ENCODE measurements at places on chromosomes 13 and 19.
A peak's percentile ranks its signal among the peaks of the same experiment; 100 is the strongest.

DNA sequence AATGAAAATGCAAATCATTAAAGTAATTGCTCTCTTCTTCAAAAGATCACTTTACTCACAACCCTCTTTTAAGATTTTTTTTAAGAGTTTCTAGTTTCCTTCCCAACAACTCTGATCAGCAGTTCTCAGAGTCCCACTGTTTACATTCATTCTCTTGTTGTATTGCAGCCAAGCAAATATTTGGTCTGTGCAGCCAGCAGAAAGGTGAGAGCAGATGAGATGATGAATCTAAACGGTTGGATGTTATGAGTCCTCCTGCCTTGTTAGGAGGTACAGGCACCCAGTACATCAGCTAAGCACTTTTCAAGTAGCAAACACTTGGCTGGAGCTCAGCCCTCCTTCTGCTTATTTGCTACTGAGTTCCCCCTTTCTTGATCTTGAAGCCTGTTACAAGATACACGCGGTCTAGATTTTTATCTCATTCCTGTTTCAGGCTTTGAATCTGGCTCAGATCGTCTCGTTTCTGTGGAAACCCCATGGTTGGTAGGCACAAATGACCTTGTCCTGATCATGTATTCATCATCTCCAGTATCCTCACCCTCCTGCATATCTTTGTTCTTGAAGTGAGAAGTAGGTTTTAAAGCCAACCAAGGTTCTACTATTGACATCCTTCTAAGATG is 300.7 kb downstream of the DCT start:
- DNase-seq: no peak

DNA sequence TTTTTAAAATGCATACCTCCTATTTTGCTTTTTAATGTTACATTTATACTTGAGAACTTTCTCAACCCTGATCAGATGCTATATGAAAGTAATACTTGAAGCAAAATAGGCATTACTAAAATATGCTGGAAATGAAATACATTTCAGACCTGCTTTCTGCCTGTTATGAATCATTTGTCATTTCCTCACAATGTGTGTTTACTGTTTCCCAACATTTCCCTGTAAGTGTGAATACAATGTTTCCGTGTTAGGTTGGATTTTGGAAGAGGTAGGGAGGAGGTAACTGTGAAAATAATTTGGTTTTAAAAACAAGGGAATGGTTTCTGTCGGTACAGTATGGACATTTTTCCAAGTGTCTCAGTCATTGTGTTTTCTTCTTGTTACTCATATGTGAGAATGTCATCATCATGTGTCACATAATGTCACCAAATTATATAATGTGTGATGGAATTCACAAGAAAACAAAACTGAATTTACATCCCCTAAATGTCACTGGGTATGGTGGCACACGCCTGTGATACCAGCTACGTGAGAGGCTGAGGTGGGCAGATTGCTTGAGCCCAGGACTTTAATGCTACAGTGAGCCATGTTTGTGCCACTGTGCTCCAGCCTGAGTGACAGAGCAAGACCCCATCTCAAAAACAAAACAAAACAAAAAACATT is 43.0 kb downstream of the ZAR1L start:
- no peak for DNase-seq

- peak; percentile 73 for DNase-seq
Observed at GRCh38 chr19:45130888-45131615, 29.7 kb downstream of the NKPD1 start.

DNA sequence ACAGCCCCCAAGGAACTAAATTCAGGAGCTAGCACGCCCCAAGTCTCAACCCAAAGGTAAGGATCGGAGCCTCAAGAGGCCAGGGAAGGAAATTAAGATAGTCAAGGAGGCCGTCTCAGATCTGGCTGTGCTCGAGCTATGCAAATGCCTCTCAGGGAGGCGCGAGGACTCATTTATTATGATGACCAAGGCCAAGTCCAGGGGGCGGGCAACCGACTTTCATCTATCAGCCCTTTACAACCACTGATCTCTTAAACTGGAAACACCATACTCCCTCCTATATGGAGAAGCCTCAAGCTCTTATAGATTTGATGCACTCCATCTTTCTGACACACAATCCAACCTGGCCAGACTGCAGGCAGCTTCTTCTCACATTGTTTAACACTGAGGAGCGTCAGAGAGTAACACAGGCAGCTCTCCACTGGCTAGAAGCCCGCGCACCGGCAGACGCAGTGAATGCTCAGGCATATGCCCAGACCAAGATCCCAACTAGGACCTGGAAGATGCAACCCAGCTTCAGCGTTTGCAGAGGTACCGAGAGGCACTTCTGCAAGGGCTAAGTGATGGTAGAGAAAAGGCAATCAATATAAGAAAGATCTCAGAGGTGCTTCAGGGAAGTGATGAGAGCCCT is 9.6 kb upstream of the SLC15A1 start:
- DNase-seq: no peak

GRCh38 chr19:35712567-35713505 is 5.0 kb upstream of the KMT2B start:
- DNase-seq: no peak

DNA sequence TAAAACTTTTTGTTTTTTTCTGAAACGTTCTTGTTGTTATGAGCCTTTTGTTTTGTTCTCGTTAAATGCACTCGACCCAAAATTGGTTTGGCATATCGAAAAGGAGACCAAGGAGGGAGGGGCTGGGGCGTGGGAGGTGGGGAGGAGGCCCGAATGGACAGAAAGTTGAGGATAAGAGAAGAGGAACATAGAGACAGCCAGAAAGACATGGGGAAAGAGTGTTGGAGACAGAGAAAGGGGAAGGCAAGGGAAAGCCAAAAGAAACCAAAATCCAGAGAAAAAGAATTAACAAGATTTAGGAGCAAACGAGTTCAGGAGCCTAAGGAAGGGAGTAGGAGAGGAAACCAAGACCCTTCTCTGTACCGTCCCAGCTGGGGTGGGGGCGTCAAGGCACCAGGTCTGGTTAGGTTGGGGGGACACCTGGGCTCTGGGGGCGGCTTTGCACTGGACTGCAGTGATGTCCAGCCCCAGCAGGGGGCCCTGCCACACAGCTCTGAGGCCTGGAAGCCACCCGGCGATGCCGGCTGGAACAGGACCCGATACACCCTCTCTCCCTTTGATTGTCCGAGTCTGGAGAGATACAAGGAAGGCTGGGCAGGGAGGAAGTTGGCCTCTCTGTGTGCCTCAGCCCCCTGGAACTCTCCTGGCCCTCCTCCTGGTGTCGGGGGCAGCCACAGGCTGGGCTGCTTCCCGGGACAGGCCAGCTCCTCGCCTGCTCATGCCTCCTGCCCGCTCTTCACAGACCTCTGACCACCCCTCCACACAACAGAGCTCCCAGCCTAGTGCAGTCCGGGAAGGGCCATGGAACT is 11.6 kb upstream of the ASF1B start:
- peak; percentile 68 for DNase-seq

GRCh38 chr19:18396471-18397241 is 766 bp downstream of the LRRC25 start:
- no peak for DNase-seq
